ENCODE measurements at places on chromosomes 5 and 9.
A peak's percentile ranks its signal among the peaks of the same experiment; 100 is the strongest.

GRCh38 chr5:155461304-155461703, 447.7 kb downstream of the KIF4B start:
- DNase-seq = no peak

GRCh38 chr5:103953601-103954382, 391.2 kb upstream of the NUDT12 start:
- no peak for DNase-seq

DNA sequence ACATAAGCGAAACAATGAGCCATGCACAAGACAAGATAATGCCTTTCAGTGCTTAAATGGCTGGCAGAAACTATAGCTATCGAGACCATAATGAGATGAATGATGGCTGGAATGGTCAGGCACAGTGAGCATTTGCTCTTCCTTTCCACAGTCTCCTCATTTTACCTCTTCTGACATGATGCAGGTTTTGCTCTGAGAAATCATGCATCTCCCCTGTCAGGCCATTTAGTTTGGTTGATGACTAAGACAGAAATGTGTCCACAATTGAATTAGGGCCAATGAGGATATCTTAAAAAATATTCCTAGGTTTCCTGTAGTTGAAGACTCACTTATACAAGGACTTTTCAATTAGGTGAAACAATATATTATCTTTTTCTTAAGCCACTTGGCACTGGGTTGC, 475.1 kb downstream of the TMEM232 start:
- no peak for DNase-seq

DNA sequence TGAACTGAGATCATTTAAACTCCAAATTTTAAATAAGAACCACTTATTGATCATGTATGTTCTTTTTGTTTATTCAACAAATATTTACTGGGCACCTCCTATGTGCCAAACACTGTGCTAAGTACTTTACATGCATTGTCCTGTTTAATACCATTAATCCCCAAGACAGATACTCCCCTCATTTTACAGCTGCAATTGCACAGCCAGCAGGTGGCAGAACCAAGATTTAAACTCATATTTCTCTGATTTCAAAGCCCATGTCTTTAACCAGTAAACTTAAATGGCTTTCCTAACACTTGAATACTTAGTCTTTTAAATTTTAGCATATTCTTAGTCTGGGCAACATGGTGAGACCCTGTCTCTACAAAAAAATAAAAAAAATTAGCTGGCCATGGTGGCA, 43.4 kb upstream of the KIAA1958 start:
- no peak for DNase-seq

DNA sequence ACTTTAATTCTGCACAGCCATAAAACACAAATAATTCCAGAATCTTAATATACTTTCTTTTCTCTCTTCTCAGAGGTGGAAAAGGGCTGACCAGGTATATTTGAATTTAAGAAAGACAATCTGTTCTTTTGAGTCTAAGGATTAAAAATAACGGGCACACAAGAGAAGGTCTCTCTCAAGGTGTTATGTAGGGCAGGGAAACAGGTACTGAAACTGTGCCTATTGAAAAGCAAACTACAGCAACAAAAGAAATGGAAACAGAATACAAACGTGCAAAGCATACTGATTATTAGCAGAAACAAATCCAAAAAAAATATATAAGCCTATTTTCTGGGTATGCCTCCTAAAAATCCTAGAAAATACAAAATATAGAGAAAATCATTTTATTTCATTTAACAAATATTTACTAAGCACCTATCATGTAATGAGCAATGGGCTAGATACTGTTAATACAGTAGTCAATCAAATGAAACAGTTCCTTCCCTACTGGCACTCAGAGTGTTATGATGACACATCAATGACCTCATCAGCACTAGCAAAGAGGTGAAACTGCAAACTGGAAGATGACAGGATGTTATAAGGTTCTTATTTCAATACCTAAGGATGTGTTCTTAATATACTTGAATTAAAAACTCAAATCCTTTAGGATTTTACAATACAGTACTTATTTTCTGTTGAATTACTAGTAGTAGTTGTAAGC, 87.7 kb downstream of the AUH start:
- no peak for DNase-seq

- DNase-seq = no peak
Measured at GRCh38 chr5:53035868-53036381, 46.8 kb downstream of the ITGA2 start.

DNA sequence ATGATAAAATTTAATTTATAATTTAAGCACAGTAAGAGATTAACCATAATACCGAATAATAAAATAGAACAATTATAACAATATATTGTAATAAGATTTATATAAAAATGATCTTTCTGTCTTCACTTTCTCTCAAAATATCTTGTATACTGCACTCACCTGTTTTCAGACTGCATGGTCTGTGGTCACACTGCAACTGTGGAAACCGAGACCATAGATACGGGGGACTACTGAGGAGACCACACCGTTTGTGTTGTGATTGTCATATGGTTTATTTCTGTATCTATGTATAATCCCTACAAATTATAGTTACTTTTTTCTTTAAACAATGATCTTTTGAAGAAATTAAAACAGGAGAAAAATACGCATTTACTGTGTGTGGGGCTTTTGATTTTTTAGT, 78.8 kb upstream of the TNFAIP8 start:
- DNase-seq = no peak

- no peak for DNase-seq
Measured at GRCh38 chr5:41708604-41708940, 161.7 kb downstream of the OXCT1 start.

- peak; percentile 74 for DNase-seq
Measured at GRCh38 chr5:122076669-122077365, 1.2 kb downstream of the LOX start.

GRCh38 chr9:109186857-109187520, 19.9 kb upstream of the FRRS1L start:
- DNase-seq = no peak

DNA sequence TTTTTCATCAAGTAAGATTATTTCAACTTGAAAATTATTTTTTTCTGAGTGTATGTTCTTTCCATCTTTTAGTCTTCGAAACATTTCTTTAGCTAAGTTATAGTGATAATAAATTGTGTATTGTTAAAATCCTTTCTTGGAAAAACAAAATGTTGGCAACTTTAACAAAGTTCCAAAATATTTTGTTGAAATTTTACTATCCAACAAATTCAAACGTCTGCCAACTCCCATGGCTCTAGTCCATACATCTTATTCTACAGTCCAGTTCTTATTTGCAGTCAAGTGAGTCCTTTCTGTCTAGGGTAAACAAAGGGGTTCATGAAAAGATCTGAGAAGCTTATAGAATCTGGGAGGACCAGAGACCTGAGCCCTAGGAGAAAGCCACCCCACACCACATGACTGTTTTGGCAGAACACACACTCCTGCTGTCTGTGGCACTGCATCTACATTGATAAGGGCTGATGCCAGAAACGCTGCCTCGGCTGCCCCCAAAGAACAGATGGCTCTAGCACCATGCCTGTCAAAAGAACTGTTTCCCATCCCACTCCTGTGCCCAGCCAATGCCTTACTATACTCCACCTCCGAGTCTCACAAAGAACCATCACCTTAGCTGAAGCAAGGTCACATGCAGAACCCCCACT, 47.5 kb downstream of the FEM1C start:
- no peak for DNase-seq

DNA sequence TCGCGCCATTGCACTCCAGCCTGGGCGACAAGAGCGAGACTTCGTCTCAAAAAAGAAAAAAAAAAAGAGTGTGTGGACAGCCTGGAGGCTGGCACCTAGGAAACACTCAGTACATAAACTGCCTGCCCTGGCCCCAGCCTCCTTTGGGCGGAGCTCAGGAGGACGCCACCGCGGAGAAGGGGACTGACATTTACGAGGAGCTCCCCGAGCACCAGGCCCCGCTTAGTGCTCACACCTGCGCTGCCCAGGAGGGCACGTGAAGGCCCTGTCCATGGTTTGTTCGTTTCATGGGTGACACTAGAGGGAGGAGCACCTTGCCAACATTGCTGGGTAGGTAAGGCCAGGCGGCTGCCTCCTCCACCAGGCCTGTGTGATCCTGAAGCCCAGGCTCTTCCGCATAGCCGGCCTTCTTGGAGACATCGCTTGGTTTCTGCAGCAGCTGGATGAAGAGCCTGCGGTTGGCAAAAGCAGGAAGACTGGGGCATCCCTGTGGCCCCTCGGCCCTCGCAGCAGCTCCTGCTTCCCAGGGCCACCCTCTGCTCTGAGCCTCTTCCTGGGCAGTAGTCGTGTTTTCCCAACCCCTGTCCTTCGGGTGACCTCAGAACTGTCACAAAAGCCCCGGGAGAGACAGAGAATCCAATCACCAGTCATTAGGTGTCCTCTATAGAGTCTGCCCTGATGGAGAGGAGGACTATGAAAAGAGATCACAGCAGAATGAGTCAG, 26.2 kb upstream of the LAMC3 start:
- no peak for DNase-seq

DNA sequence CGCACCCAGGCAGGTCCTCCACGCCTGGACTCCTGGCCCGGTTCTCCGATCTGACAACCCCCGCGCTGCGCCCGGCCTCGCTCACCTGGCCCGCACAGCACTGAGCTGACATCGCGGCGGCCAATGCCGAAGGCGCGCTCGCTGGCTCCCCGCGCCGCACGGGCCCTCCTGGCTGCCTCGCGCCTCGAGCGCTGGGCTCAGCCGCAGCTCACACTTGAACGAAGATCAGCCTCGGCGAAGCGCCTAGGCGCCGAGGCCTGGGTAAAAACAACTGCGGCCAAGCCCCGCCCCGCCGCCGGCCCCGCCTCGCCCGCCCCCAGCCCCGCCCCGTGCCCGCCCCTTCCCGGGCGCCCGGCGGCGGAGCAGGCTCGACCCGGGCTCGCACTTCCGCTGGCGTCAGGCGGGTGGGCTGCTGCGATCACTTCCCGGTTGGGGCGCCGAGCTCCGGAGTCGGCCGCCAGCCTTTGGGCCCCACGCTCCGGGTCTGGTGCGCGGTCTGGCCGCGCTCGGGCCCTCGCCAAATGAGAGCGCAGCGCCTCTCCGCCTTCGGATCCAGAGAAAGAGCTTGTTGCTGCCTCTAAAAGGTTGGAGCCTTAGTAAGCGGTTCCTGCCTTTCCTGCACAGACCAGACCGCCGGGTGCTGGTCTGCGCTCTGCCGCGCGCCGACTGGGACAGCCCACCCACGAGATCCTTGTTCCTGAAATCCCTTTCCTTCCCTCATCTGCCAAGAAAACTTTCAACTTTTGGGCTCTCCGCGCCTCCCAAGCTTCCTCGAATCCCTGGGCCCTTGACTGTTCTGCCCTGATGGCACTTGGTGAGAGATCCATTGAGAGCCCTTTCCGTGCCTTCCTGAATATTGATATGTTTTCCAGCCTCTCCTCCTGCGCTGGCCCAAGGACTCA, at the start of gene SERINC5:
SERINC5 (minus strand) TSS at position 238 of the 902 bp plus-strand sequence; CDS start at position 112, 126 bp downstream.
- DNase-seq = no peak

DNA sequence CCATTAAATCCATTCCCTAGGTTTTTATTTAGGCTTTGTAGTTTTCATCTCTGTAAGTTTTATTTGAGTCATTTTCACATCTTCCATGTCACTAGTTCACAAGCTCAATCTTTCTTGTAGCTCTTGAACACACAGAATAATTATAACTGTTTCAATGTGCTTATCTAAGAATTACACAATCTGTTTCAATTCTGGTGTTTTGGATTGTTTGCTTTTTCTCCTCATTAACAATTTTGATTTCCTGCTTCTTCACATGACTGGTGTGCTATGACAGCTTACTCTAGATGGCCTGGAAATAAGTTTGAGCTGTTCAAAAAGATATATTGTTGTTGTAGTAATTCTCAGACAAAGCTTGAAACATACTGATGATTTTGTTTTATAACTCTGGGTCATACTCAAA, 1974.1 kb upstream of the NUDT12 start:
- no peak for DNase-seq

DNA sequence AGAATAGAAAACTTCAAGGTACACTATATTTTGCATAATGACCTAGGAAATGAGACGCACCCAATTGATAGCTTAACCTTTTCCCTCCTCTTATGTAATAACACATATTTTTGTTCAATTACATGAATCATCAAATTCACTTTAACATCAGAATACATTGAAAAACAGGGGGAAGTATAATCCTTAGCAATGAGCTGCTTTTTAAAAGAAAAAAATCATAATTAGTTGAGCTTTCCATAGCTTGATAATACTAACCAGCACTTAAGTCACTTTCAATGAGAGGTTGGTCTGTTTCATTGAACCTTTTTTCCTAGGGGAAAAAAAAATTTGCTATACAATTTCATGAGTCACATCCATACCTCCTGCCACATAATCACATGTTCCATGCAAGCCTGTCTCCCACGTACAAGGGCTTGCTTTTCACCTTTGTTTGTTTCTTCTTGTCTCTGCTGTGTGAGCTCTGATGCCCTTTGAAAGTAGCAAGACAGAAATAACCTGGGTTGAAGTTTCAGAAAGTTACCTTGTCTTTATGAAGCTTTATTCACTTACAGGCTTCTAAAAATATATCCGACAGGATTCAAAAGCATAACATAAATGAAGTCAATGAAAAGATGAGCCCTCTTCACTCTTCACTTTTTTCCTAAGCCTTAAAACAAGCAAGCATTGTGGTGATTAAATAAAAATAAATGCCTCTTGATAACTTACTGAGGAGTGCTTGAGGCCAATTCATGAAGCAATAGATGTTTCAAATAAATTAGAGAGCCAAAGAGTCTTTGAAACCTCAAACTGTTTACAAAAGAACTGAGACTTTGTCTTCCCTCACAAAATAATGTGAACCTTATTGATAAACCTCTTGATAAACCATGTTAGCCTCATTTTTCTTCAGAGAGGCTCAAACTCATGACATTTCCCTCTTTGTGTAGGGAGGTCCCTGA, 108.5 kb downstream of the FEM1C start:
- no peak for DNase-seq

GRCh38 chr5:61167382-61167781, 5.1 kb upstream of the SMIM15 start:
- DNase-seq = no peak

GRCh38 chr9:106717686-106718085, 145.3 kb upstream of the ZNF462 start:
- DNase-seq = no peak

DNA sequence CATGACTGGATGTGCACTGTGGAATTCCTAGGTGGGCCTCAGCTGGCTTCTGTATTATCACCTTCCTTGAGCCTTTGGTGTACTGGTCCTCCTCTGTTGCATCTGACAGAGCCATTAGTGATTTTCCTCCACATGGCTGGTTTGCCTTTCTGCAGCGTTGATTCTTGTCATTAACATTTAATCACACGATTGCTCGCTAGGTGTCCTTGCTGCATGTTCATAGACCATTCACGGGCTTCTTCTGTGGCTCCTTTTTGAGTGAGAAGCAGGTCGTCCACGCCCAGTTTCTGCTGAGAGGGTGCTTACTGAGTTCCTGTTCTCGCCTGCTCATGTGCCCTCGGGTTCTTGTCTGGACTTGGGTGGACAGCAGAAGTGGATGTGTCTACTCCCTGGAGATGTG, 29.3 kb downstream of the ADAMTS16 start:
- no peak for DNase-seq

DNA sequence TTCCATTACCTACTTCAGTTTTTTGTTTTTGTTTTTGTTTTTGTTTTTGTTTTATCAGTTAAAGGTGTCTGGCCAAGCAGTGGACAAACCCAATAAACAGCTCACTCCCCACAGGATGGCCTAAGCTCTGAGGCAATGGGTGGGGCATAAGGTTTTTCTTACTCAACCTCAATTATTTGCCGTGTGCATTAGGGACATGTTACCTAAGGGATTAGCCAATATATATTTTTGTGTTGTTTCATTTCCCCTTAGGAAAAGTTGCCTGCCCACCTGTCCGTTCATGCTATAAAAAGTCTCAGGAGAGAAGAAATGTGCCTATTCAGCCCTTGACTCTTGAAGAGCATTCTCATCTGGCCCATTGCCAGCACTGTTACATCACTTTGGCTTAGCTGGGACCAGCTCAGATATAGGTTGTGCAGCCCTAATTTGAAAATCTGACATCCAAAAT, 7.3 kb downstream of the SH3RF2 start:
- no peak for DNase-seq

Data from left renal pelvis (tissue), 4 donors.